ENCODE measurements at places on chromosomes 2 and 18.

DNA sequence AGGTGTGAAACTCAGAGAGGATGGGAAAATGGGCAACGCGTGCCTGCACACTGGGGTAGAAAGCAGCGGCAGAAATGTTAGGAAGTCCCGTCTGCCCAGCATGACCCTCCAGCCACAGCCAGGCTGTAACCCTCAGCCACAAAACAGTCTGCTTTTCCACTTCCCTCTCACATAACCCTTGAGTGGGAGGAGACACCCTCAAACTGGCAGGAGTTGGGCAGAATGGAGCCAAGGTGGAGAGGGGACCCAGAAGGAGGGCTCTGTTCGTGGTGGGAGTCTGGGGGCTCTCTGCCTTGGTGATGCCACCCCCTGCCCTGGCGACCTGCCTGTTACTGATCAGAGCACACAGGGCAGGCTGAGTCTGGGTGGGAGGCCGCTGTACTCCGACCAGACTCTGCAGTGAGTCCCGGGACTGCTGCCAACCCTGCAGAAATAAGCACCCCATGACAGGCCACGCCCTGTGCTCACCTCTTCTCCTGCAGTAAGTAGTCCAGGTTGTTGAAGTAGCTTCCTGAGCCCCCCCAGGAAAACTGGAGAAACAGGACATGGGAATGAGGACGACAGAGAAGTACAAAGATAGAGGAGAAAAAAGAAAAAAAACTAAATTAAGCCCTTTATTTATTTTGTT lies 16.0 kb downstream of the FAM178B start:
- DNase-seq = no peak

DNA sequence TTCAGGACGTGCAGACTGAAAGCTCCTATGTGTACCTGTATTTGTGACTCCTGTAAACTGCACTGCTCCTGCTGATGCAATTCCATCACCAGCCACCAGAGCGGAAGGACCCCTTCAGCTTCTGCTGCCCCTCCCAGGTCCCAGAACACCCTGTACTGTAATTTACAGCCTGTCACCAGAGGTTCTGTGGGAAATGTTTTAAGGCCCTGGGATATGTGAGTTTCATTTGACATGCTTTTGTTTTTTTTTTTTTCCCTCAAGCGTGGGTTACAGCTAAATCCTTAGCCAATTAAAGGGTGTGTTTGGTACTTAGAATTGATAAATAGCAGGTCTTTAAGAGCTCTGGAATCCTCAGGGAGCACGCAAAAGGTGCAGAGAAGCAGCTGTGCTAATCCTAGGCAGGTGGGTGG lies 79.4 kb downstream of the KCTD1 start:
- no peak for DNase-seq

- no peak for DNase-seq
Observed at GRCh38 chr2:80112790-80113189, 191.8 kb downstream of the LRRTM1 start.

- no peak for DNase-seq
Observed at GRCh38 chr2:31267437-31268120, 33.6 kb downstream of the EHD3 start.

- no peak for DNase-seq
Observed at GRCh38 chr2:46521215-46521683, 41.9 kb downstream of the TMEM247 start.

GRCh38 chr18:76619621-76620315 lies 124.7 kb upstream of the ZNF516 start:
- DNase-seq = no peak

- DNase-seq = no peak
Observed at GRCh38 chr2:31413025-31413424, 1.5 kb downstream of the XDH start.

- no peak for DNase-seq
Observed at GRCh38 chr2:7557376-7557775, 640.2 kb downstream of the RNF144A start.

- no peak for DNase-seq
Observed at GRCh38 chr18:60446821-60447220, 74.2 kb upstream of the MC4R start.

GRCh38 chr18:3214855-3215637 lies 4.7 kb downstream of the MYOM1 start:
- no peak for DNase-seq

GRCh38 chr18:43825768-43826167 lies 548.5 kb upstream of the SYT4 start:
- no peak for DNase-seq

DNA sequence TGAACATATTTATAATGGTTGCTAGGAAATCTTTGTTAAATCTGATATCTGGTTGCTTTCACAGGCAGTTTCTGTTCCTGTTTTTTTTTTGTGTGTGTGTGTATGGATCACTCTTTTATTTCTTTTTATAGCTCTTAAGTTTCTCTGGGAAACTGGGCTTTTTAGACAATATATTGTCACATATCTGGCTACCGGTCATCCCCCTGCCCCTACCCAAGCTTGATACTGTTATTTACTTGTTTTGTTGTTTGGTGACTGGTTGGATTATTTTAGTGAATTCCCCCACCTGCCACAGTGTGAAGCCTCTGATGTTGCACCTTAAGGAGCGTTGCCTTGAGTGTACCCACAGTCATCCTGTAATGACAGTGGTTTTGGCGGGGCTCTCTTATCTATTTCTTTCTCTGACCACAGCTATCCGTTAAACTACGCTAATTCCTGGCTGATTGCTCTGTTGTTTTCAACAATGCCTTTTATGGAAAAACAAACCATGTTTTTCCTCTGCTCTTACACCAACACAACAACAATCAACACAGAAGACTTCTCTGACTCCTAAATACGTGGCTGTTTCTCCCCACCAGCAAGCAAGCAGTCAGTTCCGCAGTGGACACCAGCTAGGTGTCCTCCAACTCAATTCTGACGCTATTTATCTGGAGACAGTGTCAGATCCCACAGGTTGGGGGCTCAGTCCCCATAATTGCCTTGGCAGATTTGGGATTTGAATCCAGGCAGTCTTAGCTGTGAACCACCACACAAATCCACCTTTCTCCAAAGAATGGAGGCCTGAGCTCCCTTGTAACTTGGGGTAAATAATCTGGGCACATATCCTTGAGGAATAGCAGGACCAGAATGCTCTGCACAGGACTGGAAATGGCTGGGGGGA lies 10.9 kb downstream of the GNLY start:
- no peak for DNase-seq

DNA sequence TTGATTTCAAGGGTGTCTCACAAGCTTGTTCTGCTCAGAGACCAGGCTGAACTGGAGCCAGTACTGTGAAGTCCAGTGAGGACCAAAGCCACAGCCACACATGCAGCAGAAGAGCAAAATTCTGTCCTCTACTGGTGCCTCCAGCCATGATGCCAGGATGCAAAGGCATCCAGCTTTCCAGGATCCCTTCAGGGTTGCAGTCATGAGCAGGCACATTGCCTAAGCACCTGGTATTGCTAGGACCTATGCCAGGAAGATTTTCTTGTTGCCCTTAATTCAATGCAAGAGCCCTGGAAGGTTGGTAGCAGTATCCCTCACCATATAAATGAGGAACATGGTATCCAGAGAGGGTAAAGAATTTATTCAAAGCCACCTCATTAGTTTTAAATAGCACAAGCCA lies 78.9 kb upstream of the CYRIA start:
- no peak for DNase-seq

- DNase-seq = no peak
Observed at GRCh38 chr2:141079231-141079630, 1051.6 kb downstream of the LRP1B start.

- DNase-seq = no peak
Observed at GRCh38 chr2:145080426-145080825, 560.5 kb upstream of the ZEB2 start.

DNA sequence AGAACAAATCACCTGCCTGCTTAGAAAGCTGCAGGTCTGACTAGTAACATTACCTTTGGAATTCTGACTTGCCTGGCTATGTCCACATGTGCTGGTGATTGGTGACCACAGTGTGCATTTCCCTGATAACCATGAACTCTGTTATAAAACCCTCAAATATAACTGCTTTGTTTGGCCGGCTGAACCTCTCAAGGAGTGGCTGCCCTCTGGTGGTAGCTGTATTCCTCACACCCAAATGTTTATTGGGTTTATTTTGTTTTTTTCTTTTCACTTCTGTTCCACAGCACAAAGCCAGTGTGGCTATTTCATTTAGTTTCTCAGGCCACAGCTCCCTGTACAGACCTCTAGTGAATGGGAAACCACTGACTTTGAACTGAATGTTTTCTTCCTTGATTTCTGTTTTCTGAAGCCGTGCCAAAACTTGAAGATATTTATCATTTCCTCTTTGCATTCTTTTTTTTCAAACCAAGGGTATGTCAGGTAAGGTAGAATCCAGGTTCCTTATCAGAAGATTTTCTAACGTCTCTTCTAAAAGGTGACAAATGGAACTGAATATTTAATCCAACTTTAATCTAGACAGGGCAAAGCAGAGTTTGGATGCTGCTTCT lies 549.0 kb upstream of the VRK2 start:
- DNase-seq = no peak

GRCh38 chr2:236632295-236633218 lies 62.9 kb downstream of the ACKR3 start:
- DNase-seq = no peak

DNA sequence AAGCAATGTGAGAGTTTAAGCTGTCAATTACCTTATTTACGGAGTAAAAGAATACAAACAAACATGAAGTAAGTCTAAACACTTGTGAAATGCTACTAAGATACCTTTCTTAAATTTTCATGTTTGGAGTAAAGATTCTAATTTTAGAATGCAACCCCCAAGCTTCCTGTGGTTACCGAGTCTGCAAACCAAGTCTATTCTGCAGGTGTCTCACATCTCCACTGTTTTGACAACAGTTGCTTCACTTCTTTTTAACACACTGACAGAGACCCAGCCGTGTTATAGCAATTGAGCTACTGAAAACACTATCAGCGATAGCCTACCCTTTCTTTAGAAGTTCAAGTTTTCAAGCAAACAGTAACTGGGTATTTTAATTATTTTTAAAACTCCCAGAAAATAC lies 608.3 kb downstream of the ERBB4 start:
- DNase-seq = no peak

- DNase-seq = no peak
Observed at GRCh38 chr2:128714285-128714684, 395.6 kb upstream of the HS6ST1 start.

DNA sequence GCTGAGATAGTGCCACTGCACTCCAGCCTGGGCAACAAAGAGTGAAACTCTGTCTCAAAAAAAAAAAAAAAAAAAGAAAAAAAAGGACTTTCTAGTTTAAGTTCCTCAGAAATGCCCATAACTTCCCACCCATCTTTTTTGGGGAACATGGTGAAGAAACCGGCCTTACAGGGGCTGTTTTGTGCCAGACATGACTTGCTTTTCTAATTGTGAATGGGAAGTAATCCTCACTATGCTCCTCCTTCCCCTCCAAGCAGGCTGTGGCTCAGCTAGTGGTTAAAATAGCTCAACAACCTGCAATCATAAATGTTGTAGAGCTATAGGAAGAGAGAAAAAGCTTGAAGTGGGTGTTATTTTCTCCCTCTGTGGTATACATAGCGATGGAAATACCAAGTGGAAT lies 34.1 kb upstream of the OLA1 start:
- DNase-seq = no peak

DNA sequence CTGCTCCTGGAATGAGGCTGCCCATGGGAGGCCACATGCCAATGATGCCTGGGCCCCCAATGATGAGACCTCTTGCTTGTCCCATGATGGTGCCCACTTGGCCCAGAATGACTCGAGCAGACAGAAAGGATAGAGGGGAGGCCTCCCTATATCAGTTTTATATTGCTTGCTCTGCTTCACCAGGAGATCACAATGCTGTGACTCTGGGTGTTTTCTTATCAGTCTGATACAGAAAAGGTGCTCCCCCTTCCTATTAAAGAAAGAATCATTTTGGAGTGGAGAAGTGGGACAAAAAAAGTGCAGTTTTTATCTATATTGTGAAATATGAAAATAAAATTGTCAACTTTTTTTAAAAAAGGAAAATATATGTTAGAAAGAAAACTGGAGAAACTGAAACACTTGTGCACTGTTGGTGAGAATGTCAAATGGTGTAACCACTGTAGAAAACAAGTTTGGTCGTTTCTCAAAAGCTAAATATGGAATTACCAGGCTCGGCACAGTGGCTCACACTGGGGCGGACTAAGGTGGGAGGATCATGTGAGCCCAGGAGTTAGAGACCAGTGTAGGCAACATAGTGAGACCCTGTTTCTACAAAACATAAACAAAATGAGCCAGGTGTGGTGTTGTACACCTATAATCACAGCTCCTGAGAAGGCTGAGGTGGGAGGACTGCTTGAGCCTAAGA lies 21.8 kb downstream of the LPIN2 start:
- DNase-seq = no peak

DNA sequence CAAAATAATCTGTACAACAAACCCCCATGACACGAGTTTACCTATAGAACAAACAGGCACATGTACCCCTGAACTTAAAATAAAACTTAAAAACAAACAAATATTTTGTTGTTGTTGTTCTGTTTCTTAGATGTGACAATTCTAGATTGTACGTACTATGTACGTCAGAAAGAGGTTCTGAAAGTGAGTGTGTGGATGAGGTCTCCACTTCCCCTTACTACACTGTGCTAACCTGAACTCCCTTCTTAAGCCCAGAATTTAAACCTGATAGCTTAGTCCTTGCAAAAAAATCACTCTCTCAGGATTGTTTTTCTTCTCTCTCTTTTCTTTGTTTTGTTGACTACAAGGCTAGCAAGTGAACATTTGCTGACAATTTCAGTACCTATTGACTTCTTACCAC lies 581.6 kb downstream of the LRRTM4 start:
- no peak for DNase-seq
